ENCODE measurements at places on chromosomes 2 and 18.

DNA sequence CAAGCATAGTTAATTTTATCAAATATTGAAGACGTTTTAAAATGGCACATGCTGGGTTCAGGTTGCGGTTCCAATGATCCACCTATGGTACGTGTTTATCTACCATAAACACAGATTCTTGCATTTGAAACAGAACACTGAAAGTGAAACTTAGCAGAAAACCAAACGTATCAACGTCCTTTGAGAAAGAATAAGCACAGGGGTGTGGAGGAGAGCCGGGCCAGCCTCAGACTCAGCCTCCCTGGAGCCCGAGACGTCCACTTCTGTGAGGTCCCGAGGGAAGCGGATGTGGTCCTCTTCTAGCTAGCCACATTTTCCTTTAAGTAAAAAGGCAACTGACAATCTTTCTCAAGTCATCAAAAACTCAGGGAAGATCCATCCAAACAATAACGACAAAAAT, 195.9 kb downstream of the RTP5 start:
- DNase-seq, result no peak

DNA sequence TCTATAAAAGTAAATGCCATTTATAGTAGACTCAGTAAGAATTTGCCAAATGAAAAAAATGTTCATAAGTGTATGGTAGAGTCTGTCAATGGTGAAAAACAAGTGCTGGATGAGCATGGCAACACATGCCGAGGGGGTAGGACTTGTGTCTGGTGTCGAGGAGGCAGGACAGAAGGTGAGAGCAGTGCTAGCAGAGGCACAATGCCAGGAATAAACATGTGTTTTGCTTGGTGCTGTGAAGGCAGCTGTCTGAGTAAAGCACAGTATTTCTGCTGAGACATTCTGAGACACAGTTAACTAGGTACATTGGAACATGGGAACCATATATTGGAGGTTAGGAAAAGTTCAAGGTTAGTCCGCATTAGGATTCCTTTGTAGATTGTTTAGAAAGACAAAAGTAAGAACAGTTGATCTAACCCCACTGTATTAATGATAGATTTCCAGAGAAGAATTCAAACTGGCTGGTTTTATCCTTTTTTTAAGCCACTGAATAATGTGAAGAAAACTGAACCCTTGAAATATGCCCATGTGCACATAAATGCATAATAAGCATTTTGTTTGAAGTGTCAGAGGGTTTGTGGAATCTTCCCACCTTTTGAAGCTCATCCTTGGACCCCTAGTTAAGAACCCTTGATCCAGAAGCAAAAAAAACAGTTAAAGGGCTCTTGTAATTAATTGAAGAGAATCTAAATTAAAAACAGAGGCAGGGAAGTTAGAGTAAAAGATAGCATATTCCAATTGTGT, 7.1 kb downstream of the RBM45 start:
- no peak for DNase-seq

DNA sequence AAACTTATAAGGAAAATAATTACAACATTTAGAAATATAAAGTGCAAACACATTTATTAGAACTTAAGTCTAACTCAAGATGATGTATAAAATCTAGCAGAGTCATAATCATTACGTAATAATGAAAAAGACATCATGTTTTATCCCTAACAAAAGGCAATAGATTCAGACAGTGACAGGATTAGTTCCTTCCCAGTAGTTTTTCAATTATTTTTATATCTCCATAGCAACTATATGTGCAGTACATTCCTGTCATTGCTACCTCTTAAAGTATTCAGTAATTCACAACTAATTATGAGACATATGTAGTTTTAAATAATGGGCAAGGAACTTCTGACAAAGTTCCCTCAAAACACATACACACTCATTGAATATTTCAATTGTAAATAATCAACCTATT, 687.9 kb downstream of the CCDC85A start:
- DNase-seq, result no peak

GRCh38 chr2:36858551-36859365, 107.6 kb downstream of the STRN start:
- no peak for DNase-seq

- DNase-seq, result no peak
These were observed 71.9 kb downstream of the TAF4B start for GRCh38 chr18:26298107-26298506.

DNA sequence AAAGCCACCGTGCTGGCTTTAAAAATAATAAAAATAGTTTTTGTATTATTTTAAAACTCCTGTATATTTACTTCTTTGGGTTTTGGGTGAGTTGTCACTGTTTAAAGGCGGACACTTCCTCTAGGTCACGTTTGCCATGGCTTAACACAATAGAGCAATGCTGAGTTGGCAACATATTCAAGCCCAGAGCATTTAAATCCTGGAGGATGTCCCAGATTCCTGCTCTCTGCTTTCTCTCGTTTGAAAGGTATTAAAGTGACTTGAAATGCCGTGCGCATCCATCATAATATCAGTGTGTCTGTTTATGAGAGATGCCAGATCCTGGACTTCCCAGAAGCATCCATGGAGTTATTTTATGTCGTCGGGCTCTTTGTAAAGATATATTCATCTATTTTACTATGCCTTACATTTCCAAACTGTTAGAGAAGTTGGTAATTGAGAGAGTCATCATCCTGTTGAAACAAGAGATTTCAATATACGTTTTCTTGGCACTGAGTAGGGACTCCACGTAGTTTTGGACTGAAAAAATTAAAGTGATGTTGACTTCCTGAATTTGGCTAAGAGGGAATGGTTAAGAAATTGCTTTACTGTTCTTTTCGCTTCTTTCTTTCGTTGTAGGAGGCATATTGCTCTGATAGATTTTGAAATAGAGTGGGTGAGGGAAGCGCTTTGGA, 150.6 kb downstream of the ZNF236 start:
- DNase-seq, result no peak

DNA sequence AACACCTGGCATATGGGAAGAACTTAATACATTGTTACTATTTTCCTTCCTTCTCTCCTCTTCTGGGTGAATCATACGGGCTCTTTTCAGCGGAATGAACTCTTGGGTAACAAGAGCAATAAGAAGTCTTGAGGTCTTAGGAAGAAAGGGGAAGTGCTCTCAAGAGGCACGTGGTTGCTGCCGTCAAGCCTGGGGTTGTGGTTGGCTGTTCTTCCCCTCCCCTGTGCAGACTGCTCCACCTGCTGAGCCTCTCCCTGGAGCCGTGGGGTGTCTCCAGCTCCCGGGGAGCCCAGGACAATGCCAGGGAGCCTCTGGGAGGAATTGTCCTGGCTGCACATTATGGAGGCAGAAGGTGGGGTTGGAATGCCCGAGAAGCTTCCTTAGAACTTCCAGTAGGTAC, 19.4 kb downstream of the TOGARAM2 start:
- no peak for DNase-seq

- no peak for DNase-seq
These were observed 423.1 kb downstream of the FIGN start for GRCh38 chr2:163312713-163313112.

GRCh38 chr2:16478434-16479210, 187.0 kb downstream of the CYRIA start:
- no peak for DNase-seq

- no peak for DNase-seq
These were observed 94.9 kb downstream of the RND3 start for GRCh38 chr2:150392614-150393013.

- DNase-seq, result no peak
These were observed 34.9 kb upstream of the PLA2R1 start for GRCh38 chr2:160097326-160097725.

DNA sequence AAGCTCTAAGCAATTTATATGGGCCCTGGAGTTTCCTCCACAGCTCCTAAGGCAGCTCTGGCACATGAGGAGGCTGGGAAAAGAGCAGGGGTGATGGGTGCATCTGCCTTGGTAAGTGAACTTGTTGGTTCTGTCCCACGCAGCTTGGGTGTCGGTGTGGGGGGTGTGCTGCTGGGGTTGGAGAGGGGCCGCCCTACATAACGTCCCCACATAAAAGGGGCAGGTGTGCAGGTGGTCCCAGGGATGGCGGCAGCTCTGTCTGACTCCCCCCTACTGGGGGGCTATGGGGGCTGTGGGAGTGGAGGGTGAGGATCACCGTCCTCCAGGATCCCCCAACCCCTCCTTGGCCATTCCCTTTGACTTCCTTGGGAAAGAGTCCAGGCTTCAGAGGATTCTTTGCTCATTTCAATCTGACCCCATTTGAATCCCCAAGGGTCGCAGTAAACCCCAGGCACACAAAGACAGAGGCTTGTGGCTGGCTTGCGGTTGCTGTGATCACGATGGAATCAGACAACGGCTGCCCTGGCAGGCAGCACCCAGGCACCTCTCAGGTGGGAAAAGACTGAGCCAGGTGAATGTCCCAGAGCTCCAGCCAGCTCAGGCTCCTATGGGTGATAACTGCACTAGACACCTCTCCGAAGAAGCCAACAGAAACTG, 34.5 kb upstream of the CD8A start:
- no peak for DNase-seq

GRCh38 chr18:65399091-65399490, 351.7 kb upstream of the CDH7 start:
- no peak for DNase-seq

DNA sequence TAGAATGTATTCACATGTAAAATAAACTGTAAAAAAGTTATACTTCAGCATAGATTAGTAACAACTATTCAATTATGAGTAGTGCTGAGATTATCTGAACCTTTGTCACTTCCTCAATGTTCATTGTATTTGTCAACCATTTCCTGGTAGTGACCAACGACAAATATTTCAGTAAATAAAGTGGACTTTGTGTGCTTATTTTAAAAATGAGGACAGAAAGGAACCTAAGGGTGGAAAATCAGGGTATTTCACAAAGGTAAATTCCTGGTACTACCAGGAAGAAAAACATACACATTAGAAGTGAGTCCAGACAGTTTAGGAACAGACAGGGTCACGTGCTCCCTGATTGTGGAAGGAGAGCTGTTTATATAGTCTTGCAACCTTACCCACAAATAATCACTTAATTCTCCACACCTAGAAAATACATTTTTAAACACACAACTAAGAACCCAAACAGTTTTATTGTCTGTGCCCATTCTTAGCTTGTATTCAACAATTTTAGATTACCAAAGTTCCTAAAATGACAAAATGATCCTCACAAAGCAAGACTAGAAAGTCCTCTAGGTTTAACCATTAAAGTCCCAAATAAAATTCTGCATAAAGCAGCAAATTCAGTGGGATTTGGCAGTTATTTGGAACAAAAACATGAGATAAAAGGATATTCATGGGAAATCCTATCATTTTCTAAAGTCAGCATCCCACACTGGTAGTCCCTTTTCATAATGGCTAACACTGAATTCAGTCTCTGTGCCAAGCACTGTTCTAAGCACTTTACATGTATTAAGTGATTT, 28.2 kb downstream of the PELI1 start:
- no peak for DNase-seq

DNA sequence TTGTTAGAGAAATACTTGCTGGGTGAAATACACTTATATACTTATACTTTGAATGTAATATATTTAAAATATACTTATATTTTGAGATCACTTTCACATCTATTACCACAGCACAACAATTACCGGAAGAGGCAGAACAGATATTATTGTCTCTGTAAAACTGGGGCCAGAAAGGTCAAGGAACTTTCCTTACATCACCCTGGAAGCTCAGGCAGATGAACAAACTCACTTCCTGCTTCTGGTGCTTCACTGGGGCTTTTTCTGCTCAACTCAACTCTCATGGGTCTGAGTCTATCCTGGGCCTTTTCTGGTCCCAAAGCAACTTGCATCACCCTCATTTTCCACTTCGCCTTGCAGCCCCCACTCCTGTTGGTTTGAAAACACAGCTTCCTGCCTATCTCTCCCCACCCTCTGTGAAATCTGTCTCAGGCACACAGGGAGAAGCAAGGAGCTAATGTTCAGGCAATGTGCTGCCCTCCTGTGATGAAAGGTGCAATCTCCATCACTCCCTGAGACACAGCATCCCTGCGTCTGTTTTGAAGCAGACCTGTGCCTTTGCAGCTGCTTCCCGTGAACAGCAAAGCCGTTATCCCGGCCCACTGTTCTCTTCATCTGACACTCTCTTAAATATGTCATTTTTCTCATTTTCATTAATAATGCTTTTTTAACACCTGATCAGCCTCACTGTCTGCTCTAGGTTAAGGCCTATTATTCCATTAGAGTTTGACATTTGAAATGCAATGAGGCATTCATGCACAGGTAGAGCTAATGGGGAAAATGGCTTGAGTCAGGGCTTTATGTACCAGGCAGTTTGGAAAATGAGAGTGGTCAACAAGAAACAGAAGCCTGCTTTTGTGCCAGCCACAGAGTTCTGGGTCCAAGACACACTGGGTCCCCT, 251.9 kb upstream of the CHAC2 start:
- no peak for DNase-seq
